Hematopoietic multipotent progenitor cell (in vitro differentiated cells): ENCODE measurements at places on chromosomes 3 and 15.

- DNase-seq, result no peak
Measured at GRCh38 chr3:105594219-105594618, 227.5 kb downstream of the ALCAM start.

DNA sequence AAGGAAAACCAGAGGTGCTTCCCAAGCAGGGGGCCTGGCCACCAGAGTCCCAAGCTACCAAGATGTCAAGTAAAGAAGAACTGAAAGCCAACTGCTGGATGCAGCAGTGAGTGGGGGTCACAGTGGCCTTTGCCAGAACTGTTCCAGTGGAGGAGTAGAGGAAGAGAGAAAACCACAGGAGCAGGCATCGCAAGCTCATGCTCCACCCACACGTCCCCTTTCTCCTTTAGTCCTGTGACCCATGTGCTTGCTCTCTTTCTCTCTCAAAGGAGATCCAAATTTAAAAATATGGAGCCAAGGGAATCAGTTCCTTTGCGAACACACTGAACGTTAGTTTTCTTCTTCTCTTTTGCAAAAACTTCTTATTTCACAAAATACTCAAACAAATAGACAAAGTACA, 12.4 kb upstream of the ABHD2 start:
- DNase-seq, result no peak

DNA sequence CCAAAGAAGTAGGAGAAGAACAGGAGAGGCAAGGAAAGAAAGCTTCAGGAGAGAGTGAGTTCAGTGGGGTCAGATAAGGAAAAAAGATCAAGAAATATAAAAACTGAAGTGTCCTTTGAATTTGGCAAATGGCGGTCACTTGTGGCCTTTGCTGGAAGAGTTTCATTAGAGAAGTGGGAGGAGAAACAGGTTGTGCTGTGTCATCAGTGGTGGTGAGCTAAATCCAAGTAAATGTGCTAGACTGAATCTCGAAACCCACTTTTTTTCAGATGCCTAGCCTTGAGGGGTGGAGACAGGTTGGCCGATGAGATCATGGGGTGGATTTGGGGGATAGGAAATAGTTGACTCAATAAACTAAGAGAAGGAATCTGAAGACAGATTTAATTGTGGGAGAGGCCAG, 43.7 kb downstream of the CHRD start:
- no peak for DNase-seq

- no peak for DNase-seq
Measured at GRCh38 chr15:35102186-35102585, 17.1 kb upstream of the NANOGP8 start.

DNA sequence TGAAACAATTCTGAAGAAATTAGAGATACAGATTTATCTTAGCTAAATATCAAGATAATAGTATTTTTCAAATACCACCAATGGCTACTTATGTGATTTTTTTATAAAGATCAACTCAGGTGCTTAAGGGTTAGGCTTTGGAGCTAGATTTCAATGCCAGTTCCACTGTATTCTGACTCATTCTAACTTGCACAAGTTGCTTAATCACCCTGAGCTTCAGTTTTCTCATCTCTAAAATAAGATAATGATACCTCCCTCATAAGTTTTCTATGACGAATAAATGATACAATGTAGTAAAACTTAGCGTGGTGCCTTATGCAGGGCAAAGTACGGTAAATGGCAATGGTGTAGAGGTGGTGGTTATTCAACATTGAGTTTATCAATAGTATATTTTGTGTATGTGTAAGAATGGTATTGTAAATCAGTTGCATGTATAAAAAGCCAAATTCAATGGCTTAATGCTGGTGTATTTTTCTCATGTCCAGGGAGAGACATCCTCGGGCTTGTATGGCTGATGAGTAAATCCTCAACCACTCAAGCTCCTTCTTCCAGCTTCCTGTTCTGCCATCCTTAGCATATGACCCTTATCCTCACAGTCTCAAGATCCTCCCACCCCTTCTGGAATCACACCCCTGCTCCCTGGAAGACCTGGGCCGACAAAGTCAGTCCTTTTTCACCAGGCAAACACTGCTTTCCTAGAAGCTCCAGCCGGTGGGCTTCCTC, 505.9 kb upstream of the CFAP20DC start:
- DNase-seq, result no peak

- DNase-seq, result no peak
Measured at GRCh38 chr15:85639752-85640381, 154.9 kb downstream of the KLHL25 start.

DNA sequence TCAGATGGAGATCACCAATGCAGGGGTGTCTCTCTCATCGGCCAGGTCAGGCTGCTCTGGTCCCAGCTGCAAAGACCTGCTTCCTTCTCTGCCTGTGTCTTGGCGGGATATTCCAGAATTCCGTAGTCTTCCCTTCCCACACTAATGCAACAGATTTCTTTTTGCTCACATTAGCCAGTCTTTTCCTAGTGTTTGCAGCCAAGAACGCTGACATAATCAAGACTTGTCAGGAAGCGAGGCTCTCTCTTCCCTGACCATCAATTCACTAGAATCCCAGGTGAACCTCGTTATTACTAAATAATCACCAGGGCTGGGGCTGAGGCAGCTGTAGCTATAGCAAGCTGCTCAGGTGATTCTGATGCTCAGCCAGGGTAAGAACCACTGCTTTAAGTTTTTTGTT, 43.2 kb upstream of the ACKR4 start:
- DNase-seq, result no peak

- no peak for DNase-seq
Measured at GRCh38 chr15:73585871-73586654, 47.1 kb downstream of the NPTN start.

DNA sequence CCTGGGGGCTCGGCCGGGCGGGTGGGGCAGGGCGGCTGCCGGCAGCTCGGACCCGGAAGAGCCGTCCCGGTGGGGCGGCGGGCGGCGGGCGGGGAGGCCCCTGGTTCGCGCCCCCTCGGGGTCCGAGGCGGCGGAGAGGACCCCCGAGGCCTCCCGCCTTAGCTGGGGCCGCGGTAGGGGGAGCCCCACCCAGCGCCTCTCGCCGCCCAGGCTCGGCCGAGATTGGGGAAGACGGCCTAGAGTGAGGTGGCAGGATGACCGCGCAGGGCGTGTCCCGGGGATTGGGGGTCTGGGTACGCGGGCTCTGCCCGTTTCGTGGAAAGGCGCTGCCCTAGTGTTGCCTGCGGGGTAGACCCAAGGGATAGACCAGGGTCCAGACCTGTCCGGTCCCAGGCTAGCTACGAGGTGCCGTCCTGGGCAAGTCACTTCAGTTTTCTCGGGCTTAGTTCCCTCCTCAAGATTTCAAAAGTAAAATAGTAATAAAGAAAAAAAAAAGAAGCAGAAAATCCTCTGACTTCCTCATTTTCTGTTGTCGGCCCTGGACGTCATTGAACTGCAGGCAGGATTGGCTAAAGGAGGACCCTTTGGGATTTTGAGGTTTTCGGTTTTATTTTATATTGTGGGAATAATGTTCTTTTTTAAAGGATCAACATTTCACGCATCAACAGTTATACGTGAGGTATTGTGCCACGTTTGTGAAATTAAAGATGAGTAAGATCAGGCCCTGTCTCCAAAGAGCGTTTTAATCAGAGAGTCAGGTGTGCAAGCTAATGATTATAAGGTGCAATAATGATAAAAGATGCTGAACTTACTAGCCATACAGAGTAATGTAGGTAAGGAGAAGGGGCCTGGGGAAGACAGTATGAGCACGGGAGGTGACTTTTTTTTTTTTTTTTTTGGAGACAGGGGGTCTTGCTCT, 679 bp downstream of the IQGAP1 start:
- DNase-seq, result peak; percentile 72

- no peak for DNase-seq
Measured at GRCh38 chr3:43764056-43764455, 73.3 kb downstream of the ABHD5 start.

- no peak for DNase-seq
Measured at GRCh38 chr3:52870471-52870870, 26.9 kb downstream of the STIMATE start.

- no peak for DNase-seq
Measured at GRCh38 chr3:149542375-149543312, 68.1 kb downstream of the TM4SF4 start.

- no peak for DNase-seq
Measured at GRCh38 chr3:47747558-47747957, 34.1 kb downstream of the SMARCC1 start.

GRCh38 chr15:34847598-34847997, 52.2 kb upstream of the ACTC1 start:
- no peak for DNase-seq

DNA sequence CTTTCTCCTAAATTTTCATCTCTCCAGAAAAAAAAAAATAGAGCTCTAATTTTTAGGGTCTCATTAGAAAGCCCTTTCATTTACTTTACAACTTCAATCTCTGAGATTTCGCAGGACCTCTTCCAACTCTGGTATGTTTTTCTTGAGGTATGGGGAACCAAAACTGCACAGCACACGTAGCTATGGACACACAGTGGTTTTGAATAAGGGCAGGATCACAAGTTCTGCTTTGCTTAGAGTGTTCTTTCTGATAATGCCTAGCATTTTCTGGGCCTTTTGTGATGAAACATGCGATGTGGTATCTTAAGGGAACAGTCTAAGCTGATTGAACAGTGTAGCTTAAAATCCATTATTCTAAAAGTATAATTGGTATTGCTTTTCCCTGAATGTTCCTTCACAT, 25.3 kb downstream of the ZNF592 start:
- no peak for DNase-seq
